Activated T-cell treated with anti-CD3 and anti-CD28 coated beads for 4 hours (primary cell): ENCODE measurements at places on chromosomes 2 and 18.

DNA sequence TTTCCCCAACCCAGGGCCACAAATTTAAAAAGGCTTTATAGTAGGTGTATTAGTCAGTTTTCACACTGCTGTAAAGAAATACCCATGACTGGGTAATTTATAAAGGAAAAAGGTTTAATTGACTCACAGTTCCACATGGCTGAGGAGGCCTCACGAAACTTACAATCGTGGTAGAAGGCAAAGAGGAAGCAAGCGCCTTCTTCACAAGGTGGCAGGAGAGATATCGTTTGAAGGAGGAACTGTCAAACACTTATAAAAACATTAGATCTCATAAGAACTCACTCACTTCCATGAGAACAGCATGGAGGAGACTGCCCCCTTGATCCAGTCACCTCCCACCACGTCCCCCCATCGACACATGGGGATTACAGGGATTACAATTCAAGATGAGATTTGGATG, 70.4 kb downstream of the FECH start:
- DNase-seq = no peak

GRCh38 chr2:136132825-136133155, 14.8 kb upstream of the CXCR4 start:
- DNase-seq = no peak

- DNase-seq = no peak
These were observed 296.2 kb upstream of the ZC3H15 start for GRCh38 chr2:186189816-186190215.

DNA sequence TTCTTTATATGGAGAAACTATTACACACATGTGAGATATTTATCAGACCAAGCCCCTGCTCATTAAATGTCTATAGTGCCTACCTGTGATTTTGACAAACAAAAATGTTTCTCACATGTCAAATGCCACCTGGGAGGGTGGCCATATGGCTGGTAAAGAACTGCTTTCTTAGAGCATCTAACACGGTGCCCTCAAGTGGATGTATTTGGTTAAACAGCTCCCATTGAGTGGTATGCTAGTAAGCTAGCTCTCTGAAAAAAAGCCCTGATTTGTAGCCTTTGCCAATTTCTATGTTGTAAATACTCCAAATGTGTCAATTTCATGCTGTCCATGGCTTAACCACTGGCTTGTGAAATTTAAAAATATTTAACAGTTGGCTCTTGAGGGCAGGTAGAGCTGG, 94.6 kb downstream of the PMAIP1 start:
- no peak for DNase-seq

DNA sequence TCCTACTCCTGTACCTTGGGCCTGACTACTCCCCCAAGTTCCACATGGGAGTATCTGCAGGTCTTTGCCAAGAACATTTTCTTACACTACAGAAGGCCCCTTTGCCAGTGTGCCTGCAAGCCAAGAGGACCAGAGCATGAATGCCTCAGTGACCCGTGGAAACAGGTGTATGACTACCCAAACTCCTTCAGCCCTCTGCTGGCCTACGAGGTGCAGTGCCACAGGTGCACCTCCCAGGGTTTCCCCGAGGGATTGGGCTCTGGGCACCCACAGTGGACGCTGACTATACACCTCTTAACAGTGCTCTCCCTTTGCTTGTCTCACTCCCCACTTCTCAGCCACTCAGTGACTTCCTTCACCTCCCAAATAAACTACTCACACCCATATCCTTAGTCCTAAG, 91.4 kb downstream of the COL6A3 start:
- no peak for DNase-seq
